NCI-H1436 treated with DMSO at 0.1 percent for 48 hours (cell line): ENCODE measurements at places on chromosomes 5 and 9.

GRCh38 chr5:6761333-6761732, 48.1 kb downstream of the TENT4A start:
- DNase-seq, result no peak

- no peak for DNase-seq
Observed at GRCh38 chr9:27626244-27627187, 53.2 kb upstream of the C9orf72 start.

DNA sequence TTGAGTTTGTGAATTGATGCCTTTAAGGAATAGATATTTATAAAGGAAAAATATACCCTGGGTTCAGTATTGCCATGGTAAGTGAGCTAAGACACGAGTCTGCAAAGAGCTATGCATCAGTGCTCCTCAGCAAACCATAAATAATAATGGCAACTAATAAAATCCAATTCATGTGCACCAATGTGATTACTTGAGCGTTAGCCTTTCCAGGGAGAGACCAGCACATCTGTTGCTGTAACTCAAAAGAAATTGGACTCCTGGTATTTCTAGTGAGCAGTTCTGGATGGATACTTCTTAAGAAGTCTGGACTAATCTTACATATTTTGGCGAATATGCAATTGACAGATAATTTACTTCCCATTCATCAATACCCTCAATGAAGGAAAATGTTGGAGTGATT, 373.3 kb downstream of the ARHGEF28 start:
- DNase-seq, result no peak

DNA sequence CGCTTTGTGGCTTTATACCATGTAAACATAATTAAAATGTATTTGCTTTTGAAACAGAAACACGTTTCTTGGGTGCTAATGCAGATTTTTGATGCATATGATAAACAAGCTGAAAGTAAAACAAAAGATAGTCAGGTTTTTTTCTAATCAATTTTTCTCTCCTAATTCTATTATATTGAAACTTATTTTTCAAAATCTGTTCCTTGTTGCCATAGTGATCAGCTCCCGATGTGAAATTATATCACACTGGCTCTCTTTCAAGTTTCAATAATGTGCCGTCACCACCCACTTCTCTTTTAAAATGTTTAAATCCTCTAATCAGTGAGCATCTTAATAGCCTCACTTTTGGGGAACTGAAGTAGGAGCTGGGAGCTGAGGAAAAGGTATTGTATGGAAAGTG, 36.4 kb upstream of the DAPK1 start:
- DNase-seq, result no peak

- no peak for DNase-seq
Observed at GRCh38 chr5:17225520-17225919, 8.1 kb downstream of the BASP1 start.

GRCh38 chr5:116379306-116379705, 195.3 kb downstream of the SEMA6A start:
- no peak for DNase-seq

- no peak for DNase-seq
Observed at GRCh38 chr9:129962451-129962864, 80.5 kb downstream of the FNBP1 start.

- DNase-seq, result no peak
Observed at GRCh38 chr5:44875661-44876605, 67.2 kb downstream of the MRPS30 start.

GRCh38 chr9:82404881-82405280, 416.3 kb downstream of the SPATA31D1 start:
- no peak for DNase-seq

DNA sequence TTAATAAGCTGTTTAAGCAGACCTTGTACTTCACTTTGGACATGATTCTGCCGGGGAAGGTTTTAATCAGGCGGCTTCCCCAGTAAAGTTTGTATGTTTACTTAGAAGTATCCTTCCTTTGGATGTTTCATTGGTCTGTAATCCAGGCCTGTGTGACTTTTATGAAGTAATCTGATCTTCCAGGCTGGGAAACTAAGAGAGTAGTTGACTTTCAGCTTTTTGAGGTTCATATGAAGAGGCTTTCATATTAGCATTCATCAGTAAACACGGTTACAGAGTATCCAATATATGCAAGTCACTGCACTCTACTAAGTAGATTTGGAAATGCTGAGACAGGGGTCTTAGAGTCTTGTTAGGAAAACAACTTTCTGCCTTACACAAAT, 1.1 kb downstream of the DNAJC21 start:
- DNase-seq, result no peak

DNA sequence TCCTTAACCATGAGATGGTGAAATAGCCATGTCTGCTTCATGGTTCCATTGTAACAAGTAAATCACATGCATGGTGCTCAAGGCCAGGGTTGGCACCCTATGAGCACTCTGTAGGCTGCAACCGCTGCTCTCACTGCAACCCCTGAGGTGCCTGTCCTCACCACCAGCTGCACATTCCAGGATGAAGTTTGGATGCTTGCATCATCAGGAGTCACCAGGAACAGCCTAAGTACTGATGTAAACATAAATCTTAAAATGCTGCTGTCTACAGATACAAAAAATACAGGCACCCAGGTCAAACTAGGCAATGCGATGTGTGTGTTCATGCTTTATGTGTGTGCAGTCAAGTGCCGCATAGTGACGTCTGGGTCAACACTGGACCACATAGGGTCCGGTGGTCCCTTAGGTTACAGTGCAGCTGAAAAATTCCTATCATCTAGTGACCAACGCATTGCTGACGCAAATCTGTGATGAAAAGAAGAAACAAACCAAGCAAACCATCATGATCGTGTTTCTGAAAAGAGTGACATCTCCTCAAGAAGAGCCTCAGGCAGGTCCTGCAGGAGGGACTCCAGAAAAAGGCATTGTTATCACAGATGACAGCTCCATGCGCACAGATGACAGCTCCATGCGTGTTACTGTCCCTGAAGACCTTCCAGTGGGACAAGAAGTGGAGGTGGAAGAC, 234.8 kb downstream of the AUH start:
- no peak for DNase-seq

DNA sequence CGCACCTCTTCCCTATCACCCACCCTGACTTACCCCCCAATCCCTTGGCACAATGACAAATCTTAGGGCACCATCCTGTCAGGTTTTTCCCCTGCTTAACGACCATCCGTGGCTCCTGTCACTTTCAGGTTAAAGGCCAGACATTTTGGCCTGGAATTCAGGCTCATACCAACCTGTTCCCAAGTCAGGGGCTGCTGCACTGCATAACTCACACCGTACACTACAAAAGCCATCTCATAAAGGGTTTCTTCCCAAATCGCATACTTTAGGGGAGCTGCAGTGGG, 7.5 kb upstream of the AKNA start:
- no peak for DNase-seq

DNA sequence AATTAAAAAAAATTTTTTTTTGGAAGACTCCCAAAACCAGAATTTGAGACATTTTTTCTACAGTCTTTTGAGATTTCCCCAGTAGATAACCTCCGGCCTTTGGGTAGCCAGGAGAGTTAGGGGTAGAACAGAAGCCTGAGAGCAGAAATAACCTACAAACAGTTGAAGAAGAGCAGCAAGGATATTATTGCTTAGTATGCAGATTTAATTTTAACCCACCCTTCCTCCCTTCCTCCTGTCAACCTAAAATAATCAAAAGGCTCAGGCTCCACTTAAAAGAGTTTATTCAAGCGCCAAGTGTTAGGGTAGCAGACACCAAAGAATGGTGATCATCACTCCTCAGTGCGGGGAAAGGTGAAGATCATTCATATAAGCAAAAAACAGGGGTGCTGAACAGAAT, 17.4 kb upstream of the FAM120A start:
- DNase-seq, result no peak

GRCh38 chr5:103275851-103276250, 17.3 kb downstream of the MACIR start:
- DNase-seq, result no peak

DNA sequence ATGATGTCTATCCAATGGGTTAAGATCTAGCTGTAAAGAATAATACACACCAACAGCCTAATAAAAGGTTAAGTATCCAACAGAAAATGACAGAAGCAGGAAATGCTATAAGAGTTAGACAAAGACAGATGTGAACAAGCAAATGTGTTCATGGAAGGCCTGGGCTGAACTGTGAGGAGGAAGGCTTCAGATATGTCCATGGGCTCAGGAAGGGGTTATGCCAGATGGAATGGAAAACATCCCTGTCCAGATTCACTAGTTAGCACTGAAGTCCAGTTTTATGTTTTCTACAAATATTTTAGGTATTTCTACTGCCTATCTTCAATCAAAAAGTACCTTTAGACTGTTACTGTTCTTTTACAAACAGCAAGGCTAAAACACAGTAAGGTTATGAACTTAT, 27.1 kb downstream of the ERAP1 start:
- DNase-seq, result no peak

DNA sequence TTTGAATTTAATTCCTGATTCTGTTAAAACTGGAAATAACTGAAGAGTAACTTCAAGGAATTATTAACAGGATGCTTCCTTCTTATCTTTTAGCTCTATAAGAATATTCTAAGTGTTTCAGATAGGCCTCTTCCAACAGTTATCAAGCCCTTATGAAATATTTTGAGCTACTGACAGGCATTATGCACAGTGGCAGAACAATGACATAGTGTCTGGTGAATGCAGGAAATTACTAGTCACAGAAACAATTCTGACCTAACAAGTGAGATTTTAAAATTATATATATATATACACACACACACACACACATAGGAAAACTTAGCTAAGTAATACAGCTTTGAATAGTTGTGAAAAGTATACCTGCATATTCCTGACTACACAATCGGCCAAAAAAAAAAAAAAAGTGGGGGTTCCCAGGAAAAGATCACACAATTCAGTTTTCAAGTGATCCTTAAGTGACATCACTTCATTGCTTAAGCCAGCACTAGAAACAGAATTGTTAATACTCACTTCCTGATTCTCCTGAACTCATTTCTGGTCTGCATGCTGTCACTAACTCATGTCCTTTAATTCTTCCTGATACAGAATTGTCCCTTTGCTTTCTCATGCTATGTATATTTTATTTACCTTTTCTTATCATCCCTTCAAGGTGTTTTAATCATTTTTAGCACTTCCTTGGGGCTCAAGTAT, 77.3 kb downstream of the SLC25A46 start:
- DNase-seq, result no peak

GRCh38 chr9:107227774-107228173, 55.3 kb upstream of the RAD23B start:
- no peak for DNase-seq

GRCh38 chr5:93099902-93100347, 481.1 kb downstream of the NR2F1-AS1 start:
- DNase-seq, result no peak

- DNase-seq, result no peak
Observed at GRCh38 chr5:142250119-142250518, 74.7 kb downstream of the SPRY4 start.

GRCh38 chr9:92794426-92794825, 29.8 kb upstream of the BICD2 start:
- DNase-seq, result no peak

DNA sequence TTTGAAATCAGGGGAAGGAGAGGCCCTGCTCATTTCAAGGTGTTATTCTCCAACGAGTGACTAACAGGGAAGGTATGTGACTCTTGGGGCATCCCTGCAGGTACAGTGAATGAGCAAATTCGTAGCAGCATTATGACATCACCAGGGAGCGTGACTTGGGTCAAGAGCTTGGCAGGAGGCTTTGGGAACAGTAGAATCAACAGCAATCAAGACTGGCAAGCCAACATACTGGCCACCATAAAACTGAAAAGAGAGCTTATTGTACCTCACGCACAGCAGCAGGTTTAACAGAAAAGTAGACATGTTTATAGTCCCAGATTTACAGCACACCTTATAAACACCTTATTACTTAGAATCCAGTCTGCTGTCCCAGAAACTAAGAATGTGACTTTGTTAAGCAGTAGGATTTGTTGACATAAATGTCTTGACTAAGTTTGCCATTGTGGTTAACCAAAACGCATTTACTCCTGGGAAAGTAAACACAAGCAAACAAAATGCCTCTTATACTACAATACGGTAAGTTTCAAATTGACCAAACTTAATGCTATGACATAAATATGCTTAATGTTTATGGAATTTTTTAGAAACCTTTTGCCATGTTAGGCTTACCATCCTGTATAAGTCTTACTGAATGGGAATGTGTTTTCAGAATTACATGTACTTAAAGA, 297.8 kb downstream of the NPR3 start:
- DNase-seq, result no peak

GRCh38 chr5:38719916-38720315, 125.9 kb upstream of the OSMR start:
- DNase-seq, result no peak

DNA sequence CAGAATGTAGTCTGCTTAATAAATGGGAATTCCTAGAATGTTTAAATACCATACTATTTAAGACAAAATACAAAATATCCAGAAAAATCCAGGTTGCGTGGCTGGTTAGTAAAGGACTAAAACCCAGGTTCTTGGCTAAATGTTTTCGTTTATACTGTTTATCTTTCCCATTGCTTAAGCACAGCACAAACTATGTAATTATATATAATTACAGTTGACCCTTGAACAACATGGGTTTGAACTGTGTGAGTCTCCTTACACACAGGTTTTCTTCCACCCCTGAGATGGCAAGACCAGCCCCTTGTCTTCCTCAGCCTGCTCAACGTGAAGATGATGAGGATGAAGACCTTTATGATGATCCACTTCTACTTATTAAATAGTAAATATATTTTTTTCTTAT, 24.7 kb downstream of the XPA start:
- DNase-seq, result no peak

- no peak for DNase-seq
Observed at GRCh38 chr5:115415143-115415491, 118.7 kb upstream of the CCDC112 start.

GRCh38 chr9:23663946-23664345, 162.1 kb downstream of the ELAVL2 start:
- no peak for DNase-seq

GRCh38 chr5:179863449-179864085, 5.0 kb upstream of the MRNIP start:
- no peak for DNase-seq

GRCh38 chr5:73908395-73908794, 282.4 kb downstream of the ARHGEF28 start:
- DNase-seq, result no peak

GRCh38 chr9:95282332-95282731, 35.2 kb downstream of the FANCC start:
- no peak for DNase-seq

- DNase-seq, result no peak
Observed at GRCh38 chr5:82798676-82799075, 278.5 kb downstream of the TMEM167A start.

GRCh38 chr5:74975582-74975981, 76.8 kb downstream of the GCNT4 start:
- DNase-seq, result no peak

DNA sequence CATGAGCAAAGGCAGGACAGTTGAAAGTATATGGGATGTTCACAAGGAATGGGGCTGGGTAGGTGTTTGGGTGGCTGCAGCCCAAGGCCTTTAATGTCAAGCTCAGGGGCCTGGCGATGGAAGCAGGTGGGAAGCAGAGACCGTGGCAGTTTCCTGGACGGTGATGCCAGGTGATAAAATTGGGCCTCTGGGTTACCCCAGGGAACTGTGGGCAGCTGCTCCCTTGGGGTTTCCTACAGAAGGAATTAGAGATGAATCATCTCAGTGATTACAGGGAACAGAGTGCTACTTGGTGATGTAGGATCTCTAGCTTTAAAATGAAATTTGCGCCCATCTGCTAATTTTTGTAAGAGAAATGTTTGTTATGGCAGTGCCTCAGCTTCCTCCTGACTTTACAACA, 39.2 kb downstream of the TSTD2 start:
- peak; percentile 14 for DNase-seq

- no peak for DNase-seq
Observed at GRCh38 chr5:148747536-148747906, 78.9 kb upstream of the ADRB2 start.
